ENCODE measurements at places on chromosomes 4 and X. TPM values are rescaled to one million over a fixed set of nuclear protein-coding genes. Genes with fewer than 3 reads are reported as not detected.

Gene PNMA6E
- not detected for total RNA-seq

Gene MXRA5
- 3.9 TPM for total RNA-seq

Gene PWWP3B
- total RNA-seq: 4.2 TPM

Gene SLC2A9
- total RNA-seq: 5.3 TPM

Gene RIPPLY1
- not detected for total RNA-seq

Gene NDST3
- total RNA-seq: 30.2 TPM

Gene GPRIN3
- 42.9 TPM for total RNA-seq

Gene PDCL2
- not detected for total RNA-seq

Gene SLC10A7
- 15.9 TPM for total RNA-seq

Gene KLF8
- total RNA-seq: 21.0 TPM

Gene SCARB2
- 231 TPM for total RNA-seq

Gene TCEAL5
- 13.6 TPM for total RNA-seq

Gene TEX11
- total RNA-seq: not detected

Gene POLN
- 6.5 TPM for total RNA-seq

Gene DAPP1
- 1.6 TPM for total RNA-seq

Gene PNMA5
- total RNA-seq: 9.7 TPM

Gene STATH
- total RNA-seq: not detected

Gene SEL1L3
- 70.6 TPM for total RNA-seq

Gene CRMP1
- total RNA-seq: 489 TPM

Gene TRAM1L1
- total RNA-seq: 24.5 TPM

Gene MGAT4D
- total RNA-seq: under 0.01 TPM

Gene GLRA3
- 26.3 TPM for total RNA-seq

Gene ARHGEF6
- 26.8 TPM for total RNA-seq

Gene ADAMTS3
- 13.1 TPM for total RNA-seq

Gene CYBB
- total RNA-seq: 19.6 TPM

Gene NCBP2L
- not detected for total RNA-seq

Gene MRPS18C
- 30.2 TPM for total RNA-seq

Gene TRPC5OS
- 0.23 TPM for total RNA-seq
